NCI-H446 (cell line): ENCODE measurements at places on chromosomes 1 and 21.

DNA sequence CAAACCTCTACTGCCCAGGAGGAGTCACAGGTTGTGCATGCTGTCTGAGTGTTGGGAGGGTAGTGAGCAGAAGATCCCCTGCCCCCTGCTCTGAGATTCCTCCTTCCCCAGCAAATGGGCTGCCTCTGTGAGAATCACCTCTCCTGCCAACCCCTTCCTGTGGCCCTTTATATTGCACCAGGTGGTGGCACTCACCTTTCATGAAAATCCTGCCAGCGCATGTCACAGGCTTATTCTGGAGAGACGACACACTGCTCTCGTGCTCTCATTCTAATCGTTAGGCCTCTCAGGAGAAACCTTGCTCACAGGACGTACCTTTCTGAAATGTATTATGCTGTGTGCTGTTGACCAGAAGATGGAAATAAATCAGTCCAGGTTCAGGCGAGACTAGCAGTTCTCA, 113.7 kb downstream of the RGL1 start:
- no peak for DNase-seq

DNA sequence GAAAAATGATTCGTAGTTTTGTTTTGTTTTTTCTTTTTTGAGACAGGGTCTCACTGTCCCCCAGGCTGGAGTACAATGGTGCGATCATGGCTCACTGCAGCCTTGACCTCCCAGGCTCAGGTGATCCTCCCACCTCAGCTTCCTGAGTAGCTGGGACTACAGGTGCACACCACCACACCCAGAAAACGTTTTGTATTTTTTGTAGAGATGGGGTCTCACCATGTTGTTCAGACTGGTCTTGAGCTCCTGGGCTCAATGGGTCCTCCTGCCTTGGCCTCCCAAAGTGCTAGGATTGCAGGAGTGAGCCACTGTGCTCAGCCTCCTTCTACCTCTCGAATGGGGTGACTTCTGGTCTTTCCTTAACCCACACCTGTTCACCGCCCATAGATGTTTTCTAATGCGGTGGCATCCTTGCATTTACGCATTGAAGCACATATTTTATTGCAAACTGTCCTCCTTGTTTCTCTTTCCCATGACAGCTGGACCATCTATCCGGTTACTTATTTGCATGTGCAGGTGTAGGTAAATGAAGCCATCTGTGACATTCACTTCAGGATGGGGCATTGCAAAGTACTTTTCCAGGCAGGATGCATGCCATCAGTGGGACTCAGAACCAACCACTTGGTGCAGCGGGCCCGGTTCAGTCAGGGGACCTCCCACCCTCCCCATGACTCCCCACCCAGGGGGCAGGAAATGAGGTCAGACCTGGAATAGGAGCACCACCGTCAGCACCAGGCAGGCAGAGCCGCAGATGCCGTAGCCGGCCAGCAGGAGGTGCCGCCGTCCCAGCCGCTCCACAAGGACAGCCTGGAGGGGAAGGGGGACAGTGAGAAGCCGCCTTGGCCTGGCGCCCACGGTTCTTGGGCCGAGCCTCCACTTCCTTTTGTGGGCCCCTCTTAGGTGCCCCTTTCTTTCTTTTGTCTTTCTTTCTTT, 16.5 kb downstream of the SLC2A7 start:
- DNase-seq: no peak

DNA sequence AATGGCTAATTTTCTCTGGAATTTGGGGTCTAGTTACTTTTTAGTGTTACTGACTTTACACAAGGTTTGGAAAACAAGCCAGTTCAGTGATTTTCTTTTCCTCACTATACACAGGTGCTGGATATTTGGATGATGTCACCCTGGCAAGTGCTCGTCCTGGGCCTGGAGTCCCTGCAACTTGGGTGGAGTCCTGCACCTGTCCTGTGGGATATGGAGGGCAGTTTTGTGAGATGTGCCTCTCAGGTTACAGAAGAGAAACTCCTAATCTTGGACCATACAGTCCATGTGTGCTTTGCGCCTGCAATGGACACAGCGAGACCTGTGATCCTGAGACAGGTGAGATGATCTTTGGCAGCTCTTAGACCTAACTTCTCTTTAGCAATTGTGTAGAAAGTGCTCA, 64.5 kb upstream of the LAMC2 start:
- no peak for DNase-seq

DNA sequence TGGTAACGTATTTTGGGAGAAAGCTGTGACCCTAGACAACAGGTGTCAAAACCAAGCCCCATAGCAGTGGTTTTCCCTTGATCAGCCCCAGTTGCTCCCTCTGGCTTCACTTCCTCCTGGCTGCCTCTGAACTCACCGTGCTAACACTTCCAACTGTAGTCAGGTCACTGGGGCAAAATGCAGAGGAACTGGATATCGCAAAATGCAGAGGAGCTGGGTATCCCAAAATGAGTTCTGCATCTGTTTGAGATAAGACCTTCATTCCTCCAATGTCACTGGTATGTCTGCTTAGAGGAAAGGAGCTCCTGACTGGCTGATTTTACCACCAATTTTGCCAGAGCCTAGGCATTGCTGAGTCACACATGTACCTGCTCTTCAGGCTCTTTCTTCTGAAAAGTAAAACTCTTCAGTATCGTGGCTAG, 19.6 kb upstream of the TACSTD2 start:
- DNase-seq: no peak

GRCh38 chr1:29686012-29686930, 449.9 kb downstream of the PTPRU start:
- DNase-seq: no peak

DNA sequence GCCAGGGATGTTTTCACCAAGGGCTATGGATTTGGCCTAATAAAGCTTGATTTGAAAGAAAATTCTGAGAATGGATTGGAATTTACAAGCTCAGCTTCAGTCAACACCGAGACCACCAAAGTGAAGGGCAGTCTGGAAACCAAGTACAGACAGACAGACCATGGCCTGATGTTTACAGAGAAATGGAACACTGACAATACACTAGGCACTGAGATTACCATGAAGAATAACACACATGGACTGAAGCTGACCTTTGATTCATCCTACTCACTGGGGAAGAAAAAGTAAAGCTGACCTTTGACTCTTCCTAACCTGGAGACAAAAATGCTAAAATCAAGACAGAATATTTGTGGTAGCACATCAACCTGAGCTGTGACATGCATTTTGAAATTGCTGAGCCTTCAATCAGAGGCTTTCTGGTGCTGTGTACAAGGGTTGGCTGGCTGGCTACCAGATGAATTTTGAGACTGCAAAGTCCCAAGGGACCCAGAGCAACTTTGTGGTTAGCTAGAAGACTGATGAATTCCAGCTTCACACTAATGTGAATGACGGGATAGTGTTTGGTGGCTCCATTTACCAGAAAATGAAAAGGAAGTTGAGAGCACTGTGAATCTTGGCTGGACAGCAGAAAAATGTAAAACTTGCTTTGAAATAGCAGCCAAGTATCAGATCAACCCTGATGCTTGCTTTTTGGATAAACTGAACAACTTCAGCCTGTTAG, 190.4 kb upstream of the KCTD3 start:
- DNase-seq: no peak

- DNase-seq: no peak
Observed at GRCh38 chr1:8455700-8456307, 137.9 kb downstream of the SLC45A1 start.

DNA sequence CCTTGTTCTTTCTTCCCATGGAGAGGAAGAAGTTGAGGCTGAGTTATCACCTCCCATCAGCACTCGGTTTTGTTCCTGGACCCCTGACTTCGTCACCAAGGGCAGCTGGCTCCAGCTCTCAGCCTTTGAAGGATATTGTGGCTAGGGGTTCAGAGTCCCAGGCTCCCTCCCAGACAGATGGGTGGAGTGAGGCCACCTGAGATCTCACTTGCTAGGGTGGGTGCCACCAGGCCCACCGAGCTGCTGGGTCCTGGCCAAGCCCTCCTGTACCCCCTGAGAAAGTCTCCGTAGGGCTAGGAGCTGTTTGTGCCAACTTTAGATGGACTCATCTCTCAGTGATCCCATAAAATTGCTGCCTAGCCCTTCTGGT, 6.9 kb downstream of the MX2 start:
- DNase-seq: no peak

- no peak for DNase-seq
Observed at GRCh38 chr1:4307468-4307845, 347.0 kb upstream of the AJAP1 start.

DNA sequence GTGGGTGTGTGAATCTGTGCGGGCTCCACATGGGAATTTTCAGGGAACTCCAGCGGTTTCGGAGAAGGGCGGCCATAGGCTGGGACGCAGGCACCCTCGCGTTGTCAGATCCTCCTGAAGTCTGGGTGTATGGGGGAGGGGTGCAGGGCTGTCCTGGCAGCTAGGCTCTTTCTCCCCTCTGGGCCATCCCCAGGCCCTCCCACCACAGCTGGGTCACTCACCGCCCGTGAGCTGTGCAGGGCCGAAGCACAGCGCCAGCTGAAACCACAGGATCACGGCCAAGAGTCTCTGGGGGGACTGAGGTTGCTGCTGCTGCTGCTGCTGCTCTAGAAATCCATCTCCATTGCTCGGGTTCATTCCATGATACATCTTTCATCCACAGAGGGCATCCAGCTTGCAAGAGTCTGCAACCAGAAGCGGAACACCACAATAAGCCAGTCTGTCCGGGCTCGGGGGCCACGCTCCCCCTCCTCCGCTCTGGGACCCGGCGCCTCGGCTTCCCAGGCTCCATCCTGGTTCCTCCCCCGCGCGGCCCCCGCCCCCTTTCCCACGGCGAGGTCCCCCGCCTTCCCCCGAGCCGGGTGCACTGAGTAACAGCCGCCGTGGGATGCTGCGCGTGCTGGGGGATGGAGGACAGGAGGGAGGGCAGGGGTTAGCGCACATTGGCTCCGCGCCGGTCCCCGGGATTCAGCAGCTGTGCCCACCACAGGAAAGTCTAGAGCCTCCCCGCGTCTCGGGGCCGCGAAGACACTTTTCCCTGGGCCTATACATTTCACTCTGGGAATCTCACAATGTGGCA, 720 bp downstream of the SUSD4 start:
- peak; percentile 29 for DNase-seq

DNA sequence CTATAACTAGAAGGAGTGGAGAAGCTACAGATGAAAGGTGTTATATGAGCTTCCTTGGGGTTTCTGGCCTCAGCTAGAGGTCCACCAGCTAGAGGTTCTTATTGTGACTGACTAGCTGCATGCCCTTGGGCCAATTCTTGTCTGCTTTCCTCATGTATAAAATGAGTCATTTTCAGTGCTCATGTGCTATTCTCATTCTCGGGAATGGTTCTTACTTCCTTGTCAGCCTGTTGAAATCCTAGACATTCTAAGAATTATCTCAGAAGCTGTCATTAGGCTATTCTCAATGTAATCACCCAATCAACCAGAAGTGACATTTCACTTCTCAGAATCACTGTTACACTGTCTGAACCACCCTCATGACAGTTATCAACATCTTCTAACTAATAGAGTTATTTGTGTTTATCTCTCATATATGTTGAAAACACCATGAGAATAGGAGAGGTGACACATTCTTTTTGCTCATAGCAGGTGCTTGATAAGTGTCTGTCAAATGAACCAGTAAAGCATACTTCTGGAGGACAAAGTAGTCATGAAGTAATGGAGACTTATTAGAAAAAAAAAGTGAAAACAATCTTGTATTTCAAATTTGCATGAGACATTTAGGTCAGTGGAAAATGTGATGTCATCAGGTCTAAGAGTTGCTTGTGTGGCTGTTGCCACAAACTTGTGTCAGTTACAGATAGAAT, 122.8 kb upstream of the IVNS1ABP start:
- DNase-seq: no peak

- no peak for DNase-seq
Observed at GRCh38 chr1:152907686-152908601, at the start of gene IVL. Gene IVL (plus strand): TSS chr1:152908546. CDS start chr1:152909798, 1,252 bp downstream.

DNA sequence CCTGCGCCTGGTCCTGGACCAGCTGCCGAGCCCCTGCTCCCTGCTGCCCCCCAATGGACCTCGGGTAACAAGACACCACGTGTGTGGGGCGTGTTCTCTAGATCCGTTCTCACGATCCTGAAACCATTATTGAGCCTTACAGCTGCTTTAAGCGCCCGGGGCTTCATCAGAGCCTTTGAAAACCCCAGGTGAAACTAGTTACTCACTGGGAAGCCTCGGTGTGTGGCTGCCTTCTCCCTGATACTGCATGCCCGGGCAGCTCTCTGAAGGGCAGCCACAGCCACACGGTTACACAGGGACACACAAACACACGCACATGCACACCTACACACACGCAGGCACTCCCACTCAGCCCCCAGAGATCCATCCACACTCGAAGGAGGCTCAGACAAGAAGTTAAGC, 5.3 kb downstream of the HES2 start:
- no peak for DNase-seq

GRCh38 chr1:110106013-110106941, 6.0 kb upstream of the UBL4B start:
- peak; percentile 18 for DNase-seq

- DNase-seq: no peak
Observed at GRCh38 chr1:65407877-65408276, 12.6 kb upstream of the LEPR start.

GRCh38 chr1:221874285-221875003, 132.6 kb upstream of the DUSP10 start:
- DNase-seq: no peak

GRCh38 chr1:109754738-109755137, 9.0 kb downstream of the EPS8L3 start:
- no peak for DNase-seq

- peak; percentile 95 for DNase-seq
Observed at GRCh38 chr1:36115200-36115669, 9.8 kb downstream of the COL8A2 start.

DNA sequence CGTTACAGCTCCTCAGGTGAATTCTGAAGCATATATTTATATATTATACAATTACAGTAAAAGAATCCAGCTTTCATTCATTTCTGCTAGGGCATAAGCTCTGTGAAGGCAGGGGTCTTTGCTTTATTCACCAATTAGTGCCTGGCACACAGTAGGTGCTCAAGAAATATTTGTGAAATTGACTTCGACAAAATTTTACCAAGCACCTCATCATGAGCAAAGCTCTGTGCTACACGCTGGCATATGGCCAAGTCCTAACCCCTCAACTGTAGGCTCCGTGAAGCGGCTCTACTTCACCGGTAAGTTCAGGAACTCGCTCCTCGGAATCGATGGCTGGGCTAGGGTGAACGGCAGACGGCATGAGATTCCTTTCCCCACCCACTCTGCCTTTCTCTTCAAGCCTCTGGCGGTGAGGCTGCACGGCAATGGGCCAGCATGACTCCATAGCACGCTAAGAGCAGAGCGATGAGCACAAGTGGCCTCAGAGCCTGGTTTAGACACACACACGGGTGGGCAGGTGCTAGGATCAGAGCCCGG, 8.7 kb downstream of the C1orf174 start:
- no peak for DNase-seq

- no peak for DNase-seq
Observed at GRCh38 chr21:39103689-39104088, 79.6 kb downstream of the PSMG1 start.

GRCh38 chr1:185608177-185608576, 126.0 kb upstream of the HMCN1 start:
- DNase-seq: no peak

GRCh38 chr1:6025269-6026094, 20.2 kb upstream of the KCNAB2 start:
- no peak for DNase-seq

DNA sequence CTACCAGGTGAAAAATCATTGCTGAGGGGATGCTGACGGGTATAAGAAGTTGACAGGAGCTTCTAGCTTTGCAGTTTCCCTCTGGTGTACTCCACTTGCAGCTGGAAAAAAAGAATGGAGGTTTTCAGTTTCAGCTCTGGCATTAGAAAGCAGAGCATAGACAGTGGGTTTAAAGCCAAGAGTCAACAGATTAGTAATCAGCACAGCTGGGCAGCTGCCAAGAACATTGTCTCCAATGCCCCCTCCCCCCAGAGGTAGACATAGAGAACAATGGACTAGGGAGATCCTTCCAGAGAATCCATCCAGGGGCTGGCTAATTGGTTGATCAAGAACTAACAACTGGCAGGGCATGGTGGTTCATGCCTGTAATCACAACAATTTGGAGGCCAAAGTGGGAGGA, 10.1 kb upstream of the ZBTB8B start:
- no peak for DNase-seq
